ENCODE measurements at places on chromosomes 4 and X.

GRCh38 chrX:72097098-72097497 lies 34.6 kb downstream of the RTL5 start:
- DNase-seq = no peak

- DNase-seq = no peak
These were observed 24.4 kb downstream of the TXK start for GRCh38 chr4:48109413-48110263.

DNA sequence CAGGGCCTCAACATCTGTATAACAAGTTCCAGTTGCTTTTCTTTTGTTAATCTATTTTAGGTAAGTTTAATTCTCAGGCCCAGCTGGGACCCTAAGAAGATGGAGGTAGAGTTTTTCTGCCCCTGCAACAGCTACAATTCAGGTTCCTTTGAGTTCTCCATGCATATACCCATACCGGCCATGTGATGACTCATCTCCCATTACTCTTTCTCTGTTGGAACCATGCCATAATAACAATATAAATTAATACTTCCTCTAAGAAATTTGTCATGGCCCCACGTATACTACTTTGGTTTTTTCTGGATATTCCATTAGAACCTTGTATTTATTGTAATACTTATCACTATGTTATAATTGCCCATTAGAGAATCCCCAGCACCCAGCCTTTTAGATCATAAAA lies 1.3 kb upstream of the INTU start:
- no peak for DNase-seq

DNA sequence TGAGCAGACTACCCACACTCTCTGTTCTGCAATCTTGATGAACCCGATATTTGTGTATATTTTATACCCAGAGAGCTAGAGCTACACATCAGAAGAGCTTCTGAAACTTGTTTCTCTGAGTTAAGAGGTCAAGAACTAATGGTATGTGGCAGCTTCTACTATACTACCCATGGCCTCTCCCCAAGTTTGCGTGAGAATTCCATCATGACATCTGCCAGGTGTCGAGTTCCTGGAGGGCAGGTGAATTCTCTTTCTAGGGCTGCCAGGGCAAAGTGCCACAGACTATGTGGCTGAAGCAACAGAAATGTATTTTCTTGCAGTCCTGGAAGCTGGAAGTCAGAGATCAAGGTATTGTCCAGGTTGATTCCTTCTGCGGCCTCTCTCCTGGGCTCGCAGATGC lies 4.4 kb downstream of the SORCS2 start:
- no peak for DNase-seq

- DNase-seq = no peak
These were observed 747.6 kb upstream of the FTHL17 start for GRCh38 chrX:31819455-31819854.

DNA sequence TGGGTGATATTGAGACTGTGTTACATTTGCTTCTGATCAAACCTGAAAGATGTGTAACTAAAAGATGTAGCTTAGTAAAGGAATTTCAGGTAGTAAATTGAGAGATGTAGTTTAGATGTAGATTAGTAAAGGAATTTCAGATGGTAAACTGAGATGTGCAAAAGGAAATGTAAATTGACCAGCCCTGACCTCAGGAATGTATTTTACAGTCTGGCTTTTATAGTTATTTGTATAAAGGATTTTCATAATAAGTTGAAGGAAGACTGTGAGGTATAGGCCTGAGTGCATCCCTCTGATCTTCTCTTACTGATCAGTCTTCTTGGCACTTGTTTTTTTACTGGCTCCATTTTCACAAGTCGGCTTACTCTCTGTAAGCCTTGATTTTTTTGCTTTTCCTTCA lies 3.2 kb downstream of the KLHL2 start:
- DNase-seq = no peak

GRCh38 chrX:119692191-119693039 lies 553 bp downstream of the SEPTIN6 start:
- DNase-seq = no peak

- DNase-seq = no peak
These were observed 1.9 kb upstream of the VEGFC start for GRCh38 chr4:176794651-176795050.

GRCh38 chr4:178427663-178428062 lies 985.4 kb upstream of the AGA start:
- DNase-seq = no peak

GRCh38 chrX:38805432-38806389 lies 4.5 kb downstream of the MID1IP1 start:
- no peak for DNase-seq

DNA sequence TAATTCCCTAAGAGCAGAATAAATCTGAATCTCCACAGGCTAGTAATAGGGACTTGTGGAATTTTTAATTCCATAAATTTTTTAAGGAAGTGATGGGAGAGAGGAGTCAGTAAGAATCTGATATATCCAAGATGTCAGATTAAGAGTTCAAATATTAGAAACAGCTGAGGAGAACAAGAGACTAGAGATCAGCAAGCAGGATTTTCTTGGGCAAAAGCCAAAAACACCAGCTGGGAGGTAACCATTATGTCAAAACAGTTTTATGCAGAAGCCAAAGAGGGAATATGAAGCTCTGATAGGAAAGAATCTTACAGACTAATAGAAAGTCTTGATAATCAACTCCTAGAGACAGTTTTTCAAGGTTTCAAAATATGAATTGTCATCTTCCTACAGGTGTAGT lies 72.2 kb upstream of the RBPJ start:
- DNase-seq = no peak

- DNase-seq = no peak
These were observed 700.6 kb downstream of the TECRL start for GRCh38 chr4:63708661-63709060.

DNA sequence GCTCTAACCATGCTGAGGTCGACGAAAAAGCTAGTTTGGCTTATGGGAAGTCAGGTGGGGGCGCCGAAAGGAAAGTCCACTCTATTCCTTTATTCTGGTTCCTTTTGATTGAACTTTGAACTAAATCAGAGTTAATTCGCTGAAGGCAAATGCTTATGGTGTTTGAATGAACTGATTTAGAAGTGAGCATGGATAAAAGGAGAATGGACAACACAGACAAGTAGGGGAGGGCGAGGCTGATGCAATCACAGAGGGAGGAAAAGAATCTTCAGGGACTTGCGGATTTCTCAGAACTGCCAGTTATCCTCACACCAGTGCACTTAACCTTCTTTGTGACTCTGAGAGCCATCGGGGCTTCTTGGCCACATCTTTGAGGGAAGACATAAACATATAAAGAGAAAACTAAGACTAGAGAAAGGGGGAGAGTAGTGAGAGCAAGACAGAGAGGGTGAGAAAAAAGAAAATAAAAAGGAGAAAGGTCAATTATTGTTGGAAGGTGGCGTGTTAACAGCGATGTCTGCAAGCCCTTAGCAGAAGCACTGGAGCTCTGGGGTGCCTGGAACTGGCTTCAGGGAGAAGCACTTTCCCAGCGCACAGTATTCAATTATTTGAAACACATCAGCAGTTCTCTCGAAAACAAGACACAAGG lies 79.6 kb upstream of the PLAC1 start:
- no peak for DNase-seq

GRCh38 chrX:114134465-114134864 lies 449.4 kb upstream of the HTR2C start:
- DNase-seq = no peak

- DNase-seq = no peak
These were observed 15.2 kb upstream of the PCYT1B start for GRCh38 chrX:24662352-24662751.

DNA sequence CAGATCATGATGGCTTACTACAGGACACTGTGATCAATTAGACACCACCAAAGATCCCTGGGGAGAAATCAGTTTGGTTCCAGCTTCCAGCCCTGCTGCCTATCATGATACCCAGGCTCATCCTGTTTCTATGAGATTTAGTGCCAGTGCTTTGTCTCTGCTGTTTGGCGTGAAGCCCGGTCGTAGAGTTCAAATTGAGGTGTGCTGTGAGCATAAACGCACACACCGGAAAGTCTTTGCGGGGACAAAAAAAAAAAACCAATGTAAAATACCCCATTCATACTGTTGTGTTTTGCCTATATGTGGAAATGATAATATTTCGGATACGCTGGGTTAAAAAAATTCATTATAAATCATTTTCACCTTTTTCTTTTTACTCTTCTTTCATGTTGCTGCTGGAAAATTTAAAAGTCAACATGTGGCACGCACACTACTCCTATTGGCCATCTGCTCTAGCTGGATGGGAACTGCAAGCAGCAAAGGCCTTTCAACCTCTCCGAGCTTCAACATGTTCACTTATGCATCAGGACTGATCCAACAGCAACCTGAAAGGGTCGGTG lies 607 bp upstream of the DKC1 start:
- no peak for DNase-seq

DNA sequence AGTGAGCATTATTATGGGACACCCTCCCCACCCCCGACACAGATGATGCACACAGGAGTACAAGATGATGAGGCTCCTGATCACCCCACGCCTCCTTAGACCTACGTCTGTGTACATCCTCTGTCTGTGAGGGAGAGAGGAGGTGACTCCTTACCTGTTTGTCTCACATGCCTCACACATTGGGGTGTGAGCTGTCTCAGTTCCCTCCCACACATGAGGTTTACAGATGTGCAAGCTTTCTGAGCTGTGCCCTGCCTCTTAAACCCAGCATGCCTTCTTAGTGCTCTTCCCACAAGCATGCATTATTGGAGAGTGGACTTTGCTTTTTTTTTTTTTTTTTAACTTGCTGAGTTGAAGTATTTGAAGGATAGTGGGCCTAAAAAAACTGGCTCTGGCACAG lies 76.7 kb downstream of the CLCN5 start:
- DNase-seq = no peak

GRCh38 chrX:143231492-143231891 lies 205.8 kb downstream of the SPANXN4 start:
- no peak for DNase-seq

DNA sequence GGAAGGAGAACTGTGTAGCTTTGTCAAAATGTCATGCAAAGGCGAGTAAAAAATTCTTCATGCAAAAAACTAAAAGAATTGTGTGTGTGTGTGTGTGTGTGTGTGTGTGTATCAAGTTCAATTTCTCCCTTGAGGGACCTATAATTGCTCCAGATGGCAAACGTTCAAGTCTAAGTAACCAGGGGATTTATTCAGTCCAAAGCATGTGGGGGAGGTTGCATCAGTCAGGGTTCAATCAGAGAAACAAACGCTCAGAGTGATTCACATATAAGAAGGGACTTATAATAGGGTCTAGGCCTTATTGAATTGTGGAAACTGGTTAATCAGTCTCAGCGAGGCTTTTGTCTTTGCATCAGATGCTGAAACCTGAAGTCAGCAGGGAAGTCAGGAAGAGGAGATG lies 5.0 kb downstream of the DCAF8L1 start:
- no peak for DNase-seq

- DNase-seq = no peak
These were observed 72.9 kb upstream of the FABP2 start for GRCh38 chr4:119394826-119395225.

DNA sequence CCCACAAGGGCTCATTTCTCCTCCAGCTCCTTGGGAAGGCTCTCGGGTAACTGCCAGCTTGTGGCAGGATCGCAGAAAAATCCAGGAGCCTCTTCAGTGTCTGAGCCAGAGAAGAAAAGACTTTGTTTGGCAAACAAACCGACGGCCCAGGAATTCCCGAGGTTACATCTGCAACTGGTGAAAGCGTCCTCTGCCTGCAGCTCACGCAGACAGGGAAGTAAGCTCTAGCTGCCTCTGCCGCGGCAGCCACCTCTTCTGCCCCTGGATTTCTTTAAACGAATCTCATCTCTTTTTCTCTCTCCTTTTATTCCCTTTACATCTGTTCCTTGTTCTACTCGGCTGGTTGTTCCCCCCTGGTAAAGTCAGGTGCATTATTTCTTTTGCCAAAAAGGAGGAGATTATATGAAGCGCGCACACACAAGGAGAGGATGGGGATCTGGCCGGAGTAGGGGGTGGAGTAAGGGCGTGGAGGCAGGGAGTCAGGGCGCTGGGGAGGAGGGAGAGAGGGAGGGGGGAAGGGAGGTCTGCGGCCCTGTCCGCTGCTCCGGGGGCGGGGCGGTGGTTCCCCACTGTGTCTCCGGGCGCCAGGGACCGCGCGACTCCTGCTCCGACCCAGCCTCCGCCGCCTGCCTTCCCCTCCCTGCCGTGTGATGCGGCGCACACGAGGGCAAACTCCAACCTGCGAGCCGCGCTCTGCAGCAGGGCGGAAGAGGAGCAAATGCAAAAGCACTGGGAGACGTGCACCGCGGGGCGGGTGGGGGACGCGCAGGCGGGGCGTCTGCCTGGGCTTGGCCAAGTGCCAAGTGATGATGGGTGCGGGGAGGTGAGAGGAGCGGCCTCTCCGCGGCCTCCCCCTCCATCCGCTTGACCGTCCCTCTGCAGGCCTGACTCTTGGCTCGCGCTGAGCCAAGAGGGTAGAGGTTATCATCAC lies at the start of gene DCHS2:
TSS of gene DCHS2 (minus strand) at position 459 of the 931 bp plus-strand sequence. CDS start at position 15, 444 bp downstream.
- no peak for DNase-seq

- no peak for DNase-seq
These were observed 16.0 kb upstream of the HPGD start for GRCh38 chr4:174538123-174538875.

- no peak for DNase-seq
These were observed 51.3 kb downstream of the RTL9 start for GRCh38 chrX:110409925-110410324.

DNA sequence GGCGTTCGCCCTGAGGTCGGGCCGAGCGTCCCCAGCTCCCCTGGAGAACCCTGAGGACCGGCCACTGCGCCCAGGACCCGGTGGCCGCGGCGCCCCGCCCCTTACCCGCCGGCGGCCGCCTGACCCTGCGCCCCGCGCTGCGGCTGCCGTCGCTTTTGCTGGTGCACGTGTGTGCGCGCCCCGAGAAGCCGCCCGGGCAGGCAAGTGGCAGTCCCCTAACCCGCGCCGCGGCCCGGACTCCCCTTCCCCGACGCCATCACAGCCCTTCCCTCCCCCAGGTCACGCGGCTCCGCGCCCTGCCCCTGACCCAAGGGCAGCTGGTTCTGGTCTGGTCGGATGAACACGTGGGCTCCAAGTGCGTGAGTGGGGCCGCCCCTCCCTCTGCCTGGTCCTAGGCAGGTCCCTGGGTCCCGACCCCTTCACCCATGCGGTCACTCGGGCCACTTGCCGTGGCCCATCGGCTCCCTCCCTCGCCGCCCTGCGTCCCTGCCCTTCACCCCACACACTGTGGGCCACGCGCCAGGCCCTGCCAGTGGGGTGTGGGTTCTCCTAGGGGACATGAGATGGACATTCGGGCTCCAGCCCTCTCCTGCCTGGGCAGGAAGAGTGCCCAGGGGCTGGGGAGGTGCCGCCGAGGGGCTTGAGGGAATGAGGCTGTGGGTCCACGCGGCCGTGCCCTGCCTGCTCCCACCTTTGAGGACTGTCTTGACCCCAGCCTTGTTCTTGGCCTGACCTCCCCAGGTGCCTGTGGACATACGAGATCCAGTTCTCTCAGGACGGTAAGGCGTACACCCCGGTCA lies 8.0 kb upstream of the FGFRL1 start:
- DNase-seq = no peak

- no peak for DNase-seq
These were observed 65.0 kb upstream of the SEC24B start for GRCh38 chr4:109368661-109369060.

GRCh38 chrX:154026136-154027021 lies 6.7 kb upstream of the IRAK1 start:
- DNase-seq = no peak

DNA sequence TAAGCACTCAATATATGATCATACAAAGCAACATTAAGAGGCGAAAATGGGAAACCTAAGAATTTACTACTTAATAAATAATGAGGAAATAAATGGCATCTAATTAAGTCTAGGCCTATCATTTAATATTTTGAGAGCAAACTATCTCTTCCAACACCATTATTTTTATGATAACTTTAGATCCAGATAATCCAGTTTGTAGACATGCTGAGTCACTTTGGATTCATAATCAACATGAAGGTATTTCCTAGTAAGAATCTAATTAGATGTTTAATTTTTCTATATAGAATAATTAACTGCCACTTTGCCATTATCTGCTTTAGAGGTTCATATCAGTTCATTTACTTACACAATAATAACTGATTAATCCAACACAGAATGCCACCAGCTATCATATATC lies 336.2 kb downstream of the INPP4B start:
- DNase-seq = no peak
